Hematopoietic multipotent progenitor cell treated with erythropoietin and hydrocortisone succinate and interleukin-3 and kit ligand, for 8 days (in vitro differentiated cells): ENCODE measurements at places on chromosomes 2 and 18.

GRCh38 chr18:47929681-47930198 lies 719 bp downstream of the SMAD2 start:
- peak; percentile 63 for DNase-seq

DNA sequence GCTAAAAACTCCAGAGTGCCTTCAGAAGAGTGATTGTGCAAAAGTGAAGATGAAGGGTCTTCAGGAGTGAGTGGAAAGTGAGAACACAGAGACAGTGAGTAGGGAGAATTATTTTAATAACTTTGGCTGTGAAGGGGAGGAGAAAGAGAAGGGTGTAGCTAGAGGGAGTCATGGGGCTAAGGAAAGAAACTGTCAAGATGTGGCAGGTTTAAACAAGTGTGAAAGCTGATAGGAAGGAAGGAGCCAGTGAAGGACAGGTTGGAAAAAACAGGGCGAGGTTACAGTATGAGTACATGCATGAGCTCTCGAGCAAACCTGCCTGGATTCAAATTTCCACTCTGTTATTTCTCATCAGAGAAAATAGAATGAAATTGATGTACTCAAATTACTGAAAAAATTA lies 17.8 kb downstream of the IL1F10 start:
- peak; percentile 50 for DNase-seq

- no peak for DNase-seq
These were observed 43.1 kb downstream of the GPC1 start for GRCh38 chr2:240478346-240479110.

DNA sequence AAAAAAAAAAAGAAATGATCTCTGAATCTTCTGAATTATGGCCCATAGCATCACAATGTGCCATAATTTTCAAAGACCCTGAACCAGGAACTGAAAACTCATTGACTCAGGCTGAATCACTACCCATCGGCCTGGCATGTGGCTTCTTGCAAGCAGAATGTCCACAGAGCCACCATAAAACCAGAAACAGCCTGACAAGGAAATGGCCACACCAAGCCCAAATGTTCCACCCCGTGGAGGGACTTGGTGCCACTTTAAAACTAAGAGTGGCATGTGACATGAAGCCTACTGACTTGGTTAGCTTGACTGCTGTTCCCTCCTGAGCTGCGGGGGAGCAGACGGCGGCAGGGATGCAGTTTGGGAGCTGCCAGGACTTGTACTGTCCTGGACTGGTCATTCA lies 71.2 kb upstream of the RBM44 start:
- DNase-seq, result no peak

DNA sequence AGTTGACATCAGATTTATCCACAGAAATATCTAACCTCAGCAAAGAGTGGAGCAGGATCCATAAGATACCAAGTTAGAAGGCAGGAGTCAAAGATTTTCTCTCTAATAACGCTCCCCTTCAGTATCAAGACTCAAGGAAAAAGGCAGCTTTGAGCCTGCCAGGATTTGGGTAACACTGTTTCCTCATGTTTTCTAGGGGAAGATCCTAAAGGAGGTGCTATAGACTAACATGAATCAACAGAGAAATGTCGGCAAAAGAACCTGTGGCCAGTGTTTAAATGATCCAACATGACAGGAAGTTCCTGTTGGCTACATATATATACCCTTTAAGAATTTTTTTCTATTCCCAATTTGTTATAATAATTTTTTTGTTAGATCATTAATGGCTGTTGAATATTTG lies 402.3 kb downstream of the TGIF1 start:
- no peak for DNase-seq

DNA sequence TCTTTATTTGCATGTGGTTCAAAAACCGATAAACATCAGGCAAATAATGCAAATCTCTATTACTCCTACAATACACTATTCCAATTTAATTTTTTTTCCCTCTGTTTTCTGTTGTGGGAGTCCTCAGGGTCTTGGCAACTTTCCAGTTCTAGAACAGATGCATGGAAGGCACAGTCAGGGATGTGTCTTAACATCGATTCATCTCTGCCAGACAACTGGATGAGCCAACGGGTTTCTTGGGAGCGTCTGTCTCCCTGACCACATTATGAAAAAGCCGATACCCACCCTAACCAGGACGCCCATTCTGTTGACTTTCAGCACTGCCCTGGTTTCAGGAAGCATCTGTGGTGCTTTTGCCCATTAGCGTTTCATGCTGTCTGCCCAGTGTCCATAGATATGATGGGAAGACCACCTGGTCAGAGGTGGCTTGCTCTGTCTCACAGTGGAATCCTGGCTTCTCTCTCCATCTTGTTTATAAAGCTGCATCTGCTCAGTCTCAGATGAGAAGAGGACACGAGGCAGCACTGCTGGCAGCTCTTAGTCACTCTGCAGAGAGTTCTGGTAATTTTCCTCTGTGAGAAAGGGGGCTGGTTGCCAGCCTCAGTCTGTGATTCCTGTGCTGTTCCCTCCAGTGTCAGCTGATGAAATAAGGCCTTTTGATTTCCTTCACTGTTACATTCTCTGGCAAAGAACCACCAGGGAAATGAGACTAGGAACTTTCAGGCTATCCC lies 57.9 kb upstream of the KCNE4 start:
- DNase-seq, result no peak

DNA sequence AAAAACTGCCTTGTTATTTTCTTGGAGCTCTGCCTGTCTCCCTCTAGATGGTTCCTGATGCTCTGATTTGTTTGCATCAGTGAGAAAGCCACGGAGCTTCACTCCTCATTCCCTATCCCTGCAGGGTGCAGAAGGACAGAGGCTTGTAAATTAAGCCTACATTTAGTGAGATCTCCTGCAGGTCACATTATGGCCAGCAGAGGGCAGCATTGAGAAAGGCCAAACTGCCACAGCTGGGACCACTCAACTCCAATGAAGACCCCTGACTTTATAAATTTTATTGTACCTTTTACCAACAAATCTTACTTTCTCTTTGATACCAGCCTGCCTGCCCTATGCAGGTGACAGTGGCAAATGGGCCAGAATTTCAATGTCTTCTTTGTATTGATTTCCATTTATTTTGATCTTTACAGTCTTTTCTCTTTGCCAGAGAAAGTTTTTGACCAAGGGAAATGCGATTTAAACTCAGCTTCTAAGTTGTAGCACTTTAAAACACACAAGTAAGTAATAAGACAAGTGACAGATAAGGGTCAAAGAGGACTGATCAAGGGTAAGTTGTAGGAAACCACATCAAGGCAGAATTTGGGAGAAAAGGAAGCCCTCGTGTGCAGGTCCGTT lies 1029.1 kb upstream of the KLHL29 start:
- DNase-seq, result peak; percentile 32

- peak; percentile 81 for DNase-seq
These were observed 14.2 kb upstream of the SFXN5 start for GRCh38 chr2:73085691-73086090.

DNA sequence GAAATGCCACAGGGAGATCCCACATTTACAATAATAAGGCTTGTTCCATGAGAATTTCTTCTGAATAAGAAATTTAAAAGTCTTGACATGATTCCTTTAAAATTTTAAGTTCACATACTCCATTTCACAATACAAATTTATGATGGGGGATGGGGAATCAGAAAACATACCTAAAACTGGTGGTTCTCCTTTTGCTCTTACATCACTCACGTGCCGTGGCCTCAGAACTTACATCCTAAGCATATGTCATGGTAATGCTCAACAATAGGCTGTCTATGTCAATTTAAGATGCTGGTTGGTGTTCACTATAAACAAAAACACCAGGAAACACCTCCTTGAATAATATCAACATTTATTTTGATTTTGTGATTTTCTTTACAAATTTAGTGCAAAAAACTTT lies 12.8 kb downstream of the UPP2 start:
- no peak for DNase-seq

- DNase-seq, result no peak
These were observed 464.7 kb downstream of the EPHA4 start for GRCh38 chr2:221107424-221107823.

DNA sequence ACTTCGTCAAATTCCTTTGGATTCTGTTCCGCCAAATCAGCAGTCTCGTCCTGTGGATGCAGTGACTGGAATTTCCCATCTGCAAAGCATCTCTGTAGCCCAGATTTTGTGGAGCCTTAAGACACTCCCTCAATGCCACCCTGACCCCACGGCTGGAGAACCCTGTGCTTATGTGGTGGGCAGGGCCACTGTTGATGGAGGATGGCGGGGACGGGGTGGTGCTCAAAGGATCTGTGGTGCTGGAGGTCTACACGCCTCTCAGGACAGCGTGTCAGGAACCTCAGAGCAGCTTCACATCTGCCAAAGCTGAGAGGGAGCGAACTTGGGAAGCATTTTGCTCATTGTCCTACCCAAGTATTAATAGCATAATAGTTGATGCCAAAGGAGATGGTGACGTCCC lies 200.1 kb downstream of the MGAT5 start:
- DNase-seq, result no peak

DNA sequence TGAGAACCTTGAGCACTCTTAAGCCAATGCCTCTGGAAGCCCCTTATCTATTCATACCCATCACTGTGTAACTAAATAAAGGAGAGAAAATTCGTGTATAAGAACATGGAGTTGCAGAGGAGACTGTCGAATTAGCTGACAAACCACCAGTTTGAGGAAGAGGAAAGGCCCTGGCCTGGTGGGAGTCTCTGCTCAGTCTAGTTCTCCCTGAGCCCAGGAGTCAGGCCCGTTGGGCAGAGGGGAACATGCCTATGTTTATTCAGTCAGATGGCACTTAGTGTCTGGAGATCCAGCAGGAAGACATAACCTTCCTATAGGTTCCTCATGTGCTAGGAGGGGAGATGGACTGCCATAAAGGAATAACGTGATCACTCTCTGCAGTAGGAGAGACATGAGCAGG lies 60.3 kb downstream of the MGAT5 start:
- no peak for DNase-seq

DNA sequence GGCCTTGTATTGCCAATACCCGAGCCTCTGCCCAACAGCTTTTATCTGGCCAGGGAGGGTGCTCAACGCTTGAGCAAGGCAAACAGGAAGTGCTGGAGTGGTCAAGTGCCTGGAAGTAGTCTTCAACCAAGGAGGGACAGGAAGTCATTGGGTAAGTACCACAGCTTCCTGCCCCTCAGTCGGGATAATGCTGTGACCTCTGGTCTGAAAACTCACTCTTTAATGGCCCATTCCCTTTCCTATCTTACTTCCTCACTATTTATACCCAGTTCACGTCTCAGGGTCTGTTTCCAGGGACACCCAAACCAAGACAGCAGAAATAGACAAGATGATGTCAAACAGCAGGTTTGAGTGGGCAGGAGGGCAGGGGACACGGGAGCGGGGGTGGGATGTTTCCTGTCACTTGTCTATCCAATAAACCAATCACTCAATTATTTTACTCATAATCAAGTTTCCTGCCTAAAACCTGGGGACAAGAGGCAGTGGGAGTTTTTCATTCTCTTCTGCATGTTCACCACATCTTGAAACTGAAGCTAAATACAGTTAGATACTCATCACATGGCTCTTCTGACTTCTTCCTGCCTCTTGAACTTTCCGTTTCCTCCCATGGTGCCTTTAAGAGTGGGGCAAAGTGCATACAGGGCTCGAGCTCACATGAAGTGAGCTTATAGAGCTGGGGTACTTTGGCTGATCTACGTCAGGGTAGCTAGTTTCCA lies 68.9 kb upstream of the CAB39 start:
- peak; percentile 61 for DNase-seq

DNA sequence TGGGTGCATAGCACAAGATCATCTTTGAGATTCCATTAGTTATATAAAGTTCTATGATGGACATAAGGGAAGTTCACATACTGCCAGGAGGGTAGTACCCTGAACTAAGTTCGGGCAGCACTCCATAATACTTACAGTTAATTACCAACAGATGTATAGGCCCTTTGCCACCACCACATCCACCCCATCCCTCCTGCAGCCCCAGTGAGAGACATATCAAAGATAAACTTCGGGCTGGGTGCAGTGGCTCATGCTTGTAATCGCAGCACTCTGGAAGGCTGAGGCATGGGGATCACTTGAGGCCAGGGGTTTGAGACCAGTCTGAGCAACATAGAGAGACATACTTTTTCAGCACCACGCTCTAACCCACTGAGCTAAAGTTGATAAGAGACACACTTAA lies 46.4 kb upstream of the NPAS2 start:
- no peak for DNase-seq

GRCh38 chr2:111166115-111166514 lies 45.4 kb downstream of the BCL2L11 start:
- no peak for DNase-seq

DNA sequence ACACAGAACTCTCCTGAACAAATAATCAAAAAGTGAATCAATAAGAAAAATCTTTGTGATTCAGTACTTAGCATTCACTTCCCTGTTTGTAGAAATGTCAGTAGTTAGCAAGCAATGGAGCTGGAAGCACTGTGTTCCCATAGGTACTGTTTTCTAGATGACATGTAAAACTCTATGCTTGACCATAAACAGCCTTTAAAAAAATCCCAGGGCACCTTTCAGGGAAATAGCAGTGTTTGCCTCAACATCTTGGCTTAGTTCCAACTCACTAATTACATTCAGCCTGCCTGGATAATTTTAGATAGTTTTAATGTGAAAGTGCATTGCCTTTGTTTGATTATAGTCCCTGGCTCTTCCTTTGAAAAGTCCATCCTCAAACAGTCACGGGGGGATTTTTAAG lies 721.8 kb downstream of the ERBB4 start:
- no peak for DNase-seq

- DNase-seq, result no peak
These were observed 80.3 kb downstream of the VAPA start for GRCh38 chr18:9994026-9994570.

DNA sequence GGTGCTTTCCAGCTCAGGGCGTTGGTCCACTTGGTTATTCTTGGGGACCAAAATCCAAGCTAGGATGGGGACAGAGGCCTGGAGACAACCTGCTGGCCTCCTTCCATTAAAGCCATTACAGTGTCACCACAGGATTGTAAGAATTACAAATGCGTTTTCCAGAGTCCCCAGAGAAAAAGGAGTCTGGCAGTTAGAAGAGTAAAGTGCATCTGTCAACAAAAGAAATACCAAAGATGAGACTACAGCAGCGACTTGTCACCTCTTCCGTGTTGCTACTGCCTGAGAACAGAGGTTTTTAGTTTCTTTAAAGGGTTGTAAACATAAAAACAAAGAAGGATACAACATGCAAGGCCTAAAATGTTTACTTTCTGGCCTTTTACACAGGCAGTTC lies 235.7 kb downstream of the AGAP1 start:
- DNase-seq, result no peak

GRCh38 chr18:46574743-46575115 lies 82.3 kb downstream of the LOXHD1 start:
- no peak for DNase-seq

- no peak for DNase-seq
These were observed 15.7 kb downstream of the CCDC85A start for GRCh38 chr2:56199492-56199891.

- DNase-seq, result no peak
These were observed 61.7 kb downstream of the LYPD1 start for GRCh38 chr2:132608311-132608710.

GRCh38 chr2:120972286-120972685 lies 236.6 kb downstream of the GLI2 start:
- no peak for DNase-seq
